ENCODE measurements at places on chromosomes 3 and 15.

DNA sequence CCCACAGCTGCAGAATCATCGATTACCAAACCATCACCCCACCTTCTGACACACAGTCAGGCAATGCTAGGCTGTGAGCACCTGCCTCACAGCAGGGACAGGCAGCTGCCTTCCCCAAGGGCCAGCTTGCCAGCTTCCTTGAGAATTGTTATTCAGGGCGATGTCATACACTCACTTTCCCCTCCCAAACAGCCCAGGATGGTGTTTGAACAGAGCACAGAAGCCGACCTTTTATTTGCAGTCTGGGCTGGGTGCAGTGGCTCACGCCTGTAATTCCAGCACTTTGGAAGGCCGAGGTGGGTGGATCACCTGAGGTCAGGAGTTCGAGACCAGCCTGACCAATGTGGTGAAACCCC lies 84.5 kb upstream of the HERC1 start:
- no peak for DNase-seq

GRCh38 chr3:82103241-82103640 lies 341.8 kb upstream of the GBE1 start:
- DNase-seq = peak; percentile 30

- no peak for DNase-seq
Measured at GRCh38 chr15:57994221-57995049, 71.1 kb downstream of the ALDH1A2 start.

GRCh38 chr3:195897853-195898415 lies 10.4 kb downstream of the TNK2 start:
- DNase-seq = no peak

GRCh38 chr15:87761736-87762509 lies 494.6 kb downstream of the NTRK3 start:
- DNase-seq = no peak

DNA sequence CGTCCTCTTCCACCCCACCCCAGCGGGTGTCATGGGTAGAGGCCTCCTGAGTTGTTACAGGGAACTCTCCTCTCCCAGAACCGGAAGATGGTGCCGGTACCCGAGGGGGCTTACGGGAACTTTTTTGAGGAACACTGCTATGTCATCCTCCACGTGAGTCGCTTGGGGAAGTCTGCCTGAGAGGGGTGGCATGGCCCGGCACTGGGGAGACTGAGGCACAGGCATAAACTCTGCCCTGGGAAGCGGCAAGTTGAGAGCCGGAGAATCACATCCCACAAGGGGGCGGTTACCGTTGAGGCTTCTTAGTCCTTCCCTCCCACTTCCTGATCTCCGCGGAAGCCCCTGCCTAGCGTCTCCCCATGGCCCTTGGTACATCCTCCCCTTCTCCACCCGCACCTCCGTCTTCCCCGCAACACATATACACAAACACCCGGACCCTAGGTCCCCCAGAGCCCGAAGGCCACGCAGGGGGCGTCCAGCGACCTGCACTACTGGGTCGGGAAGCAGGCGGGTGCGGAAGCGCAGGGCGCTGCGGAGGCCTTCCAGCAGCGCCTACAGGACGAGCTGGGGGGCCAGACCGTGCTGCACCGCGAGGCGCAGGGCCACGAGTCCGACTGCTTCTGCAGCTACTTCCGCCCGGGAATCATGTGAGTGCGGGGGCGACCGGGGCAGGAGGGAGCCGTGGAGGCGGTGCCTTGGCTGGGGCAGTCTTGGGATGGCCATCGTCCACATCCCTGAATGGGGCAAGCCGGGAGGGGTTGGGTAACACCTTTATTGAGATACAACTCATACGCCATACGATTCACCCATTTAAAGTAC lies 3.4 kb downstream of the VILL start:
- DNase-seq = no peak

GRCh38 chr3:32048487-32049182 lies 57.8 kb upstream of the GPD1L start:
- DNase-seq = no peak

DNA sequence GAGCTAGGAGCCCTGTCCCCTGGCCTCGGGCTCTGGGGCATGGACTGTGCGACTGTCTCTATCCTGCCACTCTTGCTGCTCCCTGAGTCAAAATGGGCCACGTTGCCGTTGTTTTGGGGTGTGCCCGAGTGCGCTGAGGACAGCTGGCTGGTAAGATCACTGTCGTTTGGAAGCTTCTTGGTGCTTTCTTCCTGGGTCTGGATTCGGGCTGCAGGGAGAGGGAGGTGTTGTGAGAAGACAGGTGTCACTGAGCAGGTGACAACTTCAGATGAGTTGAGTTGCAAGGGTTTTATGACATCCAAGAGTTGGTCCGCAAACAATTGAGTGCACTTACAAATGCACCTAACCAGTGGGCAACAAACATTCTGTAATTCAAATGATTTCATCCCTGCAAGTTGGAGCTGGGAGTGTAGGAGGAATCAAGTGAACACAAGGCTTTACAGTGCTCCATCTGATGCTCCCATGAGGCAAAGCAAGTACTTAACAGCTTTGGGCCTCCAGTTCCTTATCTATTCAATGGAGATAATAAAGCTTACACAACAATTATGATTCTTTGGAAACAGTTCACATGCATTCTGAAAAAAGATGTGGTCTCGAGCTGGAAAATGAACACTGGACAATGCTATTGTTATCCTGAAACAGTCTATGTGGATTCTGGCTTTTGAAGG lies 11.0 kb upstream of the STARD5 start:
- DNase-seq = no peak

GRCh38 chr3:32890420-32891276 lies 60.8 kb upstream of the CCR4 start:
- DNase-seq = no peak

GRCh38 chr15:72590427-72590826 lies 64.1 kb upstream of the GOLGA6B start:
- no peak for DNase-seq

GRCh38 chr15:62816342-62817069 lies 226.0 kb upstream of the TPM1 start:
- DNase-seq = no peak

DNA sequence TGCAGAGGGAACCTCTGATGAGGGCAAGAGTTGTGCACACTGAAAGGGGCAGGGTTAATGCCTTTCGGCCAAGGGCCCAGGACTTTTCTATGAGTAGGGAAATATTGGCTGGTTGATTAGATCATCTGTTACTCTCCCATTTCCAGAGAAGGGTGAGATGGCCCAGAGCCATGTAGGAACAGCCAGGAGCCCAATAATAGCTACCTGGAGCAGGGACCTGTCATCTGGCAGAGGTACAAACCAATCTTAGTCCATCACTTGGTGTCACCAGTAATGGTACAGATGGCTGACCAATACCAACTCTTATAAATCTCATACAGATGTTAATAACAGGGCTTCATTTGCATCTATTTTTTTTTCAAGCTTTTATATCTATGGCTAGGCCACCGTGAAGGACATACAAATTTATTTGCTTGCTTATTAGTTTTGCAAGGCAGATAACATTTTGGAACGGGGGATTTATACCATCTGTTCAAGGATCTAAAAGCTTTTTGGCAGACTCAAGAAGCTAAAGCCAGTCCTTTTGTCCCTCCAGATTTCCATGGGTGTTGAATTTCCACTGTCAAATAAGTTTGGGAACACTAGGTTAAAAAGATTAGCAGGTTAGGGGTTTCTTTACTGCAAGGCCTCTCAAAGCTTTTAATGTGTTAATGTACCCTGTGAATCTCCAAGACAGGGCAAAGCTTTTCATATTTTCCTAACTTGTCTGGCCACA lies 79.3 kb downstream of the TNIK start:
- DNase-seq = no peak

DNA sequence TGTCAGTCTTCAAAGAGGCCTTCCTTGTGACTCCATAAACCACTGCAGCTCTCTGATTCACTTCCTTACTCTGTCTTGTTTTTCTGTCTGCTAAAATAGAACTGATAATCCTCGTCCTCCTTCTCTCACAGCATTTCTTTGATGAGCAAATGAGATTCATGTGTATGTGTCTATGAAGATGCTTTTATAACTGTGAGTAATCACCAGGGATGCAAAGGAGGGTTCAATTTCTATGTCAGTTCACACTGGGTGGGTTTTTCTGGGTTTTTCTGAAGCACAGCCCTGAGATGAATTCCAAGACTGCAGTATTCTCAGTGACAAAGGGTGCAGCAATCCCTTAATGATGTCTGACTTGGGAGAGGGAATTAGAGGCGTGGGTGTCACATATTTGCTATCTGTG lies 746.6 kb upstream of the CFAP20DC start:
- DNase-seq = no peak

DNA sequence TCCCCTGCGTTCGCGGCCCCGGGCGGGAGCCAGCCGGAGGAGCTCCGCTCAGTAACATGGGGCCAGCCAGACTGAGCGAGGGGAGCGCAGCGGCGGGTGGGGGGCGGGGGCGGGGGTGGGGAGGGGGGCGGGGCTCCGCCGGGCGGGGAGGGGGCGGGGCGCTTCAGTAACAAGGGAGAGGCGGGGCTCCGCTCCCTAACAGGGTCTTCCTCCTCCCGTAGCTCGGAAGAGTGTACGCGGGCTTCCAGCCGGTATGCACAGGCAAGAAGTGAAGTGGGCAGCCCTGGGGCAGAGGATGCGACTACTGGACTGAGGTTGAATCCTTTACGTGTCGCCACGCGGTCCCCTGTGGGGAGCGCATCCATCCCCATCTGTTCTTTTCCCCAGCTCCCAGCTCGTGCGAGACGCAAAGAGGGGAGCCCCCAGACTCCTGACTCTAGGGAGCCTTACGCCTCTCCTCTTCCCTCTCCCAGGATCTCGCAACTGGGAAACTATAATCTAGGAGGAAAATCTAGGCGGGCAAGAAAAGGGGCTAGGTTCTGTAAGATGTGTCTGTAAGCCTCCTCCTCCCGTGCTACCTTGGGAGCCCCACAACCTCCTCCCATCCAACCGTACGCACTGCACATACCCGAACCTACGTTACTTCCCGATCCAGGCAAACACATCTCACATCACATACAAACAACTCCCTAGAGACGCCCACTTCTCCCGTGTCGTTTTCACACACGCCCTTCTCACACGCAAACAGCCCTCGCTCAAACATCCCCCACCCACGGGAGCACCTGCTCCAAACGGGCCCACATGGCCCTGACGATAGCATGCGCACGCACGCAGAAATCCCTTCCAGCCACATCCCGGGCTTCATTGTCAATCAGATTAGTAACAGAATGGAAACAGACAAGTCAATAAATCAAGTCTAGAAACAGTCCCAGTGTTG lies at the start of gene SHF:
Gene SHF, minus strand, starts transcription at position 73 of the 937 bp plus-strand sequence. Its CDS starts 15 bp downstream, at position 58.
- DNase-seq = peak; percentile 75

DNA sequence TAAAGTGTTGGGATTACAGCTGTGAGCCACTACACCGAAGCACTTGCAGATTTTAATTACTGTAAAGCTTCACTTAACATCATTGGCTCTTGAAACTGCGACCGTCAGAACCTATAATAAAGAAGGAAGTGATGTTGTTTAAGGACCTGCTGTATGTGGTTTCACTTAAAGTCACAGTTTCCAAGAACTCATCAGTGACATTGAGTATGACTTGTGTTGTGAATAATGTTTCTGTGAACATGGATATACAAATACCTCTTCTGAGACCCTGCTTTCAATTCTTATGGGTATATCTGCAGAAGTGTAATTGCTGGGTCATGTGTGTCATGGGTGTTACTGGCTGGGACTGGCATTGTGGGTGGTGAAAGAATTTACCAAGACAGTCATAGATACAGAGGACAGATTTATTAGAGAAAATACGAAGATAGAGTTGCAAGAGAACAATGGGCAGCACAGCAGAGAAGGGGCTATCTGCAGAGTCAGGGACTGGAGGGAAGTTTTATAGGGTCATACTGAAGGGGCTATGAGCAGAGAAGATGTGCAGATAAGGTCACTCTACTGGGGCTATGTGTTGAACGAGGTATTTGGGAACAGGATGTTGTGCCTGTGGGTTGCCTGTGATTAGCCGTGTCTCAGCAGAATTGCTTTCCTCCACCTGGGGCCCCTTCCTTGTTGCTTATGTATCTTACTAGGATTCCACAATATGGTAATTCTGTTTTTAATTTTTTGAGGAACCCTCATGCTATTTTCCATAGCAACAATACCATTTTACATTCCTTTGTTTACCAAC lies 4.5 kb downstream of the NDUFB5 start:
- DNase-seq = no peak

GRCh38 chr3:51869304-51869703 lies 6.1 kb downstream of the IQCF5 start:
- no peak for DNase-seq

- DNase-seq = no peak
Measured at GRCh38 chr15:67831363-67831762, 6.1 kb downstream of the SKOR1 start.

GRCh38 chr3:10164546-10165393 lies at the start of gene IRAK2:
Gene IRAK2 (plus strand): TSS chr3:10164919. CDS start chr3:10164955, 36 bp downstream.
- DNase-seq = peak; percentile 78

GRCh38 chr15:63818629-63819028 lies 15.1 kb downstream of the HERC1 start:
- DNase-seq = no peak

GRCh38 chr3:125119752-125120378 lies 64.1 kb upstream of the HEG1 start:
- DNase-seq = no peak

DNA sequence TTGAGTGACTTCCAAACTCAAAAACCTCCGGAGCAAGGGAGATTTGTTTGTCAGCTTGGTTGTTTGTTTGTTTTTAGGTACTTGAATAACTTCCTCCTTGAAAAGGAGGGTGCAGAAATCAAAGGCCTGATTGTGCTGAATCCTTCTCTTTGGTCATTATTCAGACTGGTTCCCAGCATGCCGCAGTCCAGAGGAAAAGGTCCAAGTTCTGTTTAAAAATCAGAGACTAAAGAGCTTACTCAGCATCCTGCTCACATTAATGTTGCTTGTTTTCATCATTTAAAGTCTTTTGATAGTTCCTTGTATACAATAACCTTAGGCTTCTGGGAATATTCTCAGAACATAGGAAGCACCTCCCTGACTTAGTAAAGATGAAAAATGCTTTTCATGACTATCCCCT lies 982 bp upstream of the SCG3 start:
- DNase-seq = no peak

- DNase-seq = no peak
Measured at GRCh38 chr15:81740416-81740815, 305.4 kb downstream of the MEX3B start.

- DNase-seq = no peak
Measured at GRCh38 chr3:52843108-52843865, 8.5 kb upstream of the MUSTN1 start.

GRCh38 chr15:79562403-79562815 lies 130.3 kb downstream of the MINAR1 start:
- DNase-seq = no peak

GRCh38 chr3:192817053-192817452 lies 89.7 kb upstream of the FGF12 start:
- DNase-seq = no peak

GRCh38 chr3:182671942-182672341 lies 121.4 kb upstream of the ATP11B start:
- no peak for DNase-seq

DNA sequence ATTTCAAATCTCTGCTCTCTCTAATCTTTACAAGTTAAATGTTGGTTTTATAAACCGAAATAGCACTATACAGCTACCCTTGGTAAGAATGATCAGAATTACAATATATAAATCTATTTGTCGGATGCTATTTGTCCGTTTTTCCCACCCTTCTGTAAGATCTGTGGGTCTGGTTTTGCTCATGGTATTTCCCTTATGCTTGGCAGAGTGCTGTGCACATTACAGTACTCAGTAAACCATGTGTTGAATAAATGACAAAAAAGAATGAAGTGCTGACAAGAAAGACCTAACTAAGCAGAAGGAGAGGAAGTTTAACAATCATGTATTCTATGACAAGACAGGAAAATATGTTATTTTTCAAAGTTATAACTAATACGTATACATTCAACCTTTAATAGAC lies 827.2 kb downstream of the ROBO1 start:
- DNase-seq = no peak

GRCh38 chr3:69642606-69643005 lies 96.7 kb upstream of the MITF start:
- no peak for DNase-seq

GRCh38 chr3:43035801-43036365 lies 56.8 kb downstream of the GASK1A start:
- no peak for DNase-seq
